ENCODE measurements at places on chromosomes 5 and 9. TPM values are rescaled to one million over a fixed set of nuclear protein-coding genes. Genes with fewer than 3 reads are reported as not detected.

- DNase-seq: no peak
Observed at GRCh38 chr9:133739408-133740280, 1.5 kb upstream of the SARDH start.

IFNA2 gene
- total RNA-seq: not detected

- DNase-seq: no peak
Observed at GRCh38 chr9:19976226-19976625, 187.4 kb upstream of the SLC24A2 start.

DNA sequence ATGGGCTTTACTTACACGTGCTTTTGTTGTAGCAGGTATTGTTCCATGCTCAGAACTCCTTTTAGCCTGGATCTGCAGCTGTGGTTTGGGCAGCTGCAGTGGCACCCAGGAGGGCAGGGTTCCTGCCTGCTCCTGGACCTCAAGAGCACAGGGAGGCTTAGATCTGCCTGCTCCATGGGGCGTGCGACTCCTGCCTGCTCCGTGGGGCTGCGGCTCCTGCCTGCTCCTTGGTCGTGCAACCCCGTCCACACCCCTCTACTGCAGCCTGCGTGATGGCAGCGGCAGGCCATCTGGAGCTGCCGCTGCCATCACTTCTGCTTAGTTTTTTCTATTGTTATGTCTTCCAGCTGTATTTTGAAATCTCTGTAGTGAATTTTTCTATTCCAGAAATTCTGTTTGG, 11.7 kb upstream of the UGT3A2 start:
- no peak for DNase-seq

Data from left cardiac atrium (tissue), 4 donors.